ENCODE measurements at places on chromosomes 16 and 17. TPM values are rescaled to one million over a fixed set of nuclear protein-coding genes. Genes with fewer than 3 reads are reported as not detected.

LGALS9B gene
- not detected for total RNA-seq

TPSAB1 gene
- total RNA-seq: not detected

PROCA1 gene
- total RNA-seq: 0.65 TPM

METRNL gene
- 165 TPM for total RNA-seq

TBX6 gene
- total RNA-seq: 0.32 TPM

ANKRD13B gene
- 10.0 TPM for total RNA-seq

KRT17 gene
- 25.7 TPM for total RNA-seq

CIAO2B gene
- 98.0 TPM for total RNA-seq

CDRT15 gene
- not detected for total RNA-seq

GAST gene
- not detected for total RNA-seq

CSH2 gene
- not detected for total RNA-seq

GRAPL gene
- total RNA-seq: not detected

KCNH6 gene
- not detected for total RNA-seq

GLYR1 gene
- 43.4 TPM for total RNA-seq

ADAMTS18 gene
- total RNA-seq: not detected

ITGA2B gene
- total RNA-seq: 0.36 TPM

TBC1D3B gene
- not detected for total RNA-seq

TENT4B gene
- total RNA-seq: 13.5 TPM

UTP18 gene
- total RNA-seq: 28.9 TPM

NECAB2 gene
- under 0.01 TPM for total RNA-seq

HCRT gene
- not detected for total RNA-seq

TLCD2 gene
- total RNA-seq: 5.2 TPM

KRT33B gene
- total RNA-seq: not detected

KRT28 gene
- not detected for total RNA-seq

SAMD14 gene
- 9.1 TPM for total RNA-seq

ACSM2A gene
- total RNA-seq: not detected

MYH3 gene
- 0.12 TPM for total RNA-seq

SLX1A gene
- total RNA-seq: 17.8 TPM

GNG13 gene
- total RNA-seq: not detected

UMOD gene
- total RNA-seq: not detected

PSKH1 gene
- total RNA-seq: 16.4 TPM

CIBAR2 gene
- not detected for total RNA-seq

PRAC2 gene
- not detected for total RNA-seq

PYDC1 gene
- not detected for total RNA-seq

MFAP4 gene
- total RNA-seq: 97.8 TPM

OR1F1 gene
- not detected for total RNA-seq

SOST gene
- total RNA-seq: not detected

SERPINF2 gene
- under 0.01 TPM for total RNA-seq

SRSF2 gene
- 152 TPM for total RNA-seq

P2RX1 gene
- total RNA-seq: not detected

TRAP1 gene
- 56.1 TPM for total RNA-seq

OR1A1 gene
- not detected for total RNA-seq

KRTAP2-3 gene
- not detected for total RNA-seq

CPNE7 gene
- total RNA-seq: 3.2 TPM

AMFR gene
- total RNA-seq: 294 TPM

WIPF2 gene
- total RNA-seq: 10.4 TPM

MYO1C gene
- 338 TPM for total RNA-seq

KRT16 gene
- total RNA-seq: 0.49 TPM

MYH13 gene
- total RNA-seq: not detected

MT1H gene
- total RNA-seq: not detected

FGF11 gene
- total RNA-seq: 1.8 TPM

CHST5 gene
- total RNA-seq: not detected

PLLP gene
- under 0.01 TPM for total RNA-seq

SULT1A4 gene
- total RNA-seq: 0.32 TPM

KRTAP16-1 gene
- not detected for total RNA-seq

ADORA2B gene
- total RNA-seq: 10.4 TPM
